ENCODE measurements at places on chromosomes 7 and 10. TPM values are rescaled to one million over a fixed set of nuclear protein-coding genes. Genes with fewer than 3 reads are reported as not detected.

DNA sequence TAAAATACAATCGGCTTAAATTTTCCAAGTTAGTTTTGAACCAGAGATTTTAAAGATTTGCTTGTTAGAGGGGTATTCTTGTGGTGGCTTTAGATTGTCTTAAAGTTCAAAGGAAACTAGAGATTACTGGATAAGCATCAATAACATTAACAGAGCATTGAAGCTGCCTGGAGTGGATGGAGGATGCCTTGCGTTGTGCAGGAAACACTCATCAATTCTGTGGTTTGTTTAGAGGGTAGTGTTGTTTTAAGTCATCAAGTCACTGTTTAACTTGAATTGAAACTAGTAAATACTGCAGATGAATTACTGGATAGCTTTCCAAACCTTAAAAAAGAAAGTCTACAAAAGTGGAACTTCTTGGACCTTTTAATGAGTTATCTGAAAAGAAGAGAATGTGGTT, 218.6 kb downstream of the CELF2 start:
- no peak for DNase-seq

- DNase-seq, result no peak
Observed at GRCh38 chr10:44982114-44982460, 3.5 kb upstream of the DEPP1 start.

GRCh38 chr7:155402941-155403340, 55.0 kb upstream of the EN2 start:
- no peak for DNase-seq

DNA sequence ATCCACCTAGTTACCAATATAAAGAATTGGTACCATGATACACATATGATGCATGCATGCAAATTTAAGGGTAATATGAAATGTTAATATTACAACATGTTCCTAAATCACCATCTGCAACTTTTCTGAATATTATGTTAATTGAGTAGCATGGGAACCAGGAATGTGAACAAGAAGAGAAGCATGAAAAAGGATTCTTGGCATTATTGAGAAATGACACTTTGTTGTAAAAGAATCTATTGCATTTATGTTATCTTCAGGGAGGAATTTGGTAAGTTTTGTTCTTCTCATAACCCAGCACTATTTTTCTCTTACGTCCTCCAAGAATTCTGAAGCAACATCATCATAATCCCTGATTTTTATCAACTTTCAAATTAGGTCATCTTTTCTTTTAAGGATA, 159.9 kb upstream of the SLC25A13 start:
- DNase-seq, result no peak

DNA sequence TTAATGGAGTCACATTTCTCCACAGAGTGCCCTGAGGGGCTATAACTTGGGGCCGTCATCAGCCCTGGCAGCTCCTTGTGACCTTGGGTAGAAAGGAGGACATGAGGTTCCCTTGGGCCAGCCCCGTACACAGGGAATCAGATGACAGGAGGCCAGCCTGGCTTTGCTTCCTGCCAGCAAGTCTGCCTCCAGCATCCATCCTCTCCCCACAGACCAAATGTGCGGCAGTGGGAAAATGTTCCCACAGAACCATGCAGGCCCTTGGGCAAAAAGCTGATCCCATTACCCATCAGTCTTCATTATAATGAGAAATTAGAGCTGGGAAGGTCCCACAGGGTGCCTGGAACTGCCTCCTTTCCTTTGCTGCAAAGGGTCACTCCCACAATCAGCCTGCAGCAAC, 908.3 kb downstream of the GRID1 start:
- no peak for DNase-seq

- no peak for DNase-seq
Observed at GRCh38 chr7:25907731-25908130, 244.3 kb upstream of the NFE2L3 start.

ADCY1 gene
- 21.6 TPM for total RNA-seq

GRCh38 chr10:33398796-33399195, 64.3 kb upstream of the NRP1 start:
- DNase-seq, result no peak

PDE1C gene
- 0.31 TPM for total RNA-seq

TFEC gene
- not detected for total RNA-seq

DNA sequence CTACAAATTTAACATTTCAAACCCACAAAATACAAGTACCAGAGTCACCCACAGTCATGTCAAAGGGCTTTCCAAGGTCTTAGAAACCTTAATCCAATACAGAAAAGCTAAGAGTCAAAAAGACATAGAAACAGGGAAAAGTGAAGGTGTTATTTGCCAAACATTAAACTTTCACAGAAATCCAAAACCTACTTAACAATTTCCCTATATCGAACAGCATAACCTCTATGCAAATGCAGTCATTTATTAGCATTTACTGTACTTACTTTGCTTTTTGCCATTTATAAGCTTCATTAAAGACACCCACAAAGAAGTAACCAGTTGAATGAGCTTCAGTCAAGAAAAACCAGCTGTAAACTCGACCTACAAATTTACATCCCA, 1.6 kb downstream of the PANK1 start:
- DNase-seq, result no peak

GRCh38 chr10:132134241-132135052, 52.3 kb upstream of the DPYSL4 start:
- DNase-seq, result no peak

FAM25C gene
- total RNA-seq, result not detected

PHYH gene
- 19.7 TPM for total RNA-seq

- no peak for DNase-seq
Observed at GRCh38 chr10:60040014-60040662, 133.8 kb upstream of the CCDC6 start.

DNA sequence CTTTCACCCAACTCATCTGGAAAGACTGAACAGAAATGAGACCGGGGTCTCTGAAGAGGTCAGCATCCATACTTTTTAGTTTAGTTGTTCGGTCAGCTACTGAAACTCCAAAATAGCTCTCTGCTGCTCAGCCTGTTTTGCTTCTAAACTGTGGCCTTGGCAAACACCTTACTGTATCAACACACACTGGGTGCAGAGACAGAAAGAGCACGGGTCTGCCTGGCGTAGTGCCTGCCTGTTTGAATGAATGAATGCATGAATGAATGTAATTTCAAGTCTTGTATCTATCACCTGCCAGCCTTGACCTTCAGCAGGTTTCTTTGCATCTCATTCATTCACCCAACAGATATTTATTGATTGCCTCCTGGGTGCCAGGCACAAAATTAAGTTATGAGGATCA, 98.4 kb downstream of the PLPP4 start:
- no peak for DNase-seq

GRCh38 chr10:117725993-117726392, 183.4 kb downstream of the EMX2 start:
- no peak for DNase-seq

FLNC gene
- total RNA-seq, result 12.5 TPM

DNA sequence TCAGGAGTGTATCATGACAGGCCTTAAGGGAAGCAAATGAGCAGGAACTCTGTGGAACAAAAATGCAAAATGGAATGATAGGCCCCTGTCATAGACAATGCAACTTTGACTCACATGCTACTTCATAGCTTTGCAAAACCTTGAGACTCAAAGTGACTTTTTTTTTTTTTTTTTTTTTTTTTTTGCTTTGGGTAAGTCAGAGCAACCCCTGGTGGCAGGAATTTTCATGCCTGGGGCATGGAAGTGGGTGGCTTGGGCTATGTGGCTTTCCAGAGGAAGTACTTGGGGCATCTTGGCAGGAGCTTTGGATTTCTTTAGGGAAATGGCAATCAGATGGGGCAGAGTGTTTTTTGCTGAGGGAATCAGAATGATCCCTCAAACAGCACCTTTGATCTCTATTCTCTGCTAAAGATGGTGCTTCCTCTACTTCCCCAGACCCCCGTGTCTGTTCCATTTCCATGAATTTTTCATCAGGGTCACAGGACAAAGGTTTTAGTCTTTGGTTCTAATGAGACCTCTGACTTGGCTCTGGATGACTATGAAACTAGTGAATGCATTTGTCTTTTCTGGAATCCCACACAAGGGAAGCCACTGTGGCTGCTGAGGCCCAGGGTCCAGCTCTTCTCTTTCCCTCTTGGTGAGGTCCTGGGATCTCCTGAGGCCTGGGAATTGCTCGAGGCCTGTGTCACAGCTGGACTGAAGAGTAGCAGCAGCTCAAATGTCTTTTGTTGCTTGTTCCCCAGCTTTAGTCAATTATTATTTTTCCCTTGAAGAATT, 62.8 kb downstream of the TACC2 start:
- DNase-seq, result peak; percentile 83

EDRF1 gene
- 48.2 TPM for total RNA-seq

GRCh38 chr7:98133181-98133580, 26.5 kb downstream of the LMTK2 start:
- no peak for DNase-seq

DNA sequence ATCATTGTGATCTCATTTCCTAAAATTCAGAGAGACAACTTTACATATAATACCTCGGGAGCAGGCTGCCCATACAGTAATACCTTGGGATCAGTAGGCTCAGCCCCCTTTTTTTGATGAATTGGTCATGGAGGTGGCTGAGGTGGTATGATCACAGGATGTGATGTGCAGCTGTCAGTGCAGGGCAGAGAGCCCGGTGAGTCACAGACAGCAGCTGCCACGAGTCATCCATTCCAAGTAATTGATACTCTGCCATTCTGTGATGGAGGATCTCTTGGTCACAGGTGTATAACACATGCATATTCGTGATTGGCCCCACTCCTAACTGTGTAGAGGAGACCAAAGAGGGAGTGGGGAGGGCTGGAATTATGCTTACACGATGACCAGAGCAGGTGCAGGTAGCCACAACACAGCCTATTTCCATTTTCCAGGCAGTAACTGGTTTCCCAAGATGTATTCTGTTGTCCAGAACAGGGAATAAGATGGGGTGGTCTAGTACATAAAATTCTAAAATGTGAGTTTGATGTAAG, 14.1 kb downstream of the NRCAM start:
- no peak for DNase-seq

RHBDD2 gene
- total RNA-seq, result 27.6 TPM

DNA sequence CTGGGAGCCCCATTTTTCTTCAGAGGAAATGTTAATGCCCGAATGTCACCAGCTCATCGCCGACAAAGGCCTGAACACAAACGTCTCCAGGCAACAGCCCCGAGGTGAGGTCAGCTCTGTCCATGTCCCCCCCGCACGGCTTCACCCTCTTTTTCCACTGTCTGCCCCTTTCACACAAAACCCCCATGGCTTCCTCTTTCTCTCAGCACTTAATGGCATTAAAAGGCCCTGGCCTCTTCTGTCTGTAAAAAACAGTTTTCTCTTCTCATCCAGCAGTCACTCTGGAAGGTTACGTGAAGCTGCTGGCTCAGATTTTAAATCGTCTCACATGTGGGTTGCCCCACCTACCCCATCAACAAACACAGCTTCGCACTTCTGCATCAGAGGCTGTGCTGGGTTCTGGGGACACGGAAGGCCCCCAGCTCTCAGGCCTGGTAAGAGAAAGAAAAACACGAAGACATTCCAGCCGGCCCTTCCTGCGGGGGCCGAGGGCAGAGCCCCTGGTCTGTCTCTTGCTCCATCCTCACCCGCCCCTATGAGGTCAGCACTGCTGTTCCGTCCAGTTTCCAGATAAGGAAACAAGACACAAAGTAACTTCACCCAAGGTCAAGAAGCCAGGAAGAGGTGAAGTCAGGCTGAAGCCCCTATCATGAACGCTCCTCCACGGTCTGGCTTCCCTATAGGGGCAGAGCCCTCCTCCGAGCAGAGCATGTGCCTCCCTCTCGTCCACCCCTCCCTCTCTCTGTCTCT, 91.1 kb upstream of the PDGFA start:
- DNase-seq, result no peak

- no peak for DNase-seq
Observed at GRCh38 chr7:114539575-114539974, 125.0 kb downstream of the FOXP2 start.

DNA sequence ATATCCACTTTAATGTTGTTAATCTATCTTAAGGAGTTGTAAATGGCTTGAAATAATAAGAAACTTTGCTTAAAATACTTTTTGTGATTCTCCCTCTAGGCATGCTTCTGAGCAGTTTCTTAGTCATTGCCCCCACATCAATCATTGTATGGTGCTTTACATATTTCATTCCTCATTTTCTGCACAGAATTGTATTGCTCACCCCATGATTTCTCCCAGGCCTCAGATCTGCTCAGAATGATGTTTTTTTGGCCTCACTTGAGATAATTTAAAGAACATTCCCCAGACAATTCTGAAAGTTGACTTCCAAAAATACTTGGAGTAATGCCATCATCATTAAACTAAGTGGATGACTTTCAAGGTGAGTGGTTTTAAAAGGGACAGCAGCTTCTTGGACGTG, 82.1 kb upstream of the PRPS1L1 start:
- DNase-seq, result no peak

DNA sequence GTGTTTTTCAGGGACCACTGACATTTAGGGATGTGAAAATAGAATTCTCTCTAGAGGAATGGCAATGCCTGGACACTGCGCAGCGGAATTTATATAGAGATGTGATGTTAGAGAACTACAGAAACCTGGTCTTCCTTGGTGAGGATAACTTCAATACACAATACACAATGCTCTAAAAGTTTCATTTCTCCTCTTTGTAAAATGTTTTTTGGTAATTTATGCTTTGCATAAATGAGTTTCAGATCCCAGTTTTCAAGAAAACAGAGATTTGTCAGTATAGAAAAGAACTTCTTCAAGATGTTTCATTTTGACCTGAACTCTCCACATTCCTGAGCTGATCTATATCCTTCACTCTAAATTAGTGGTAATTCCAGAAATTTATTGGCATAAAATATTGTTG, 14.2 kb downstream of the ZNF92 start:
- DNase-seq, result no peak

LLCFC1 gene
- total RNA-seq, result not detected

APBB1IP gene
- total RNA-seq, result not detected

Measured in H9 (cell line).